ENCODE measurements at places on chromosomes 1 and 21.

GRCh38 chr21:36098182-36098532 is 28.3 kb downstream of the CBR1 start:
- no peak for DNase-seq

DNA sequence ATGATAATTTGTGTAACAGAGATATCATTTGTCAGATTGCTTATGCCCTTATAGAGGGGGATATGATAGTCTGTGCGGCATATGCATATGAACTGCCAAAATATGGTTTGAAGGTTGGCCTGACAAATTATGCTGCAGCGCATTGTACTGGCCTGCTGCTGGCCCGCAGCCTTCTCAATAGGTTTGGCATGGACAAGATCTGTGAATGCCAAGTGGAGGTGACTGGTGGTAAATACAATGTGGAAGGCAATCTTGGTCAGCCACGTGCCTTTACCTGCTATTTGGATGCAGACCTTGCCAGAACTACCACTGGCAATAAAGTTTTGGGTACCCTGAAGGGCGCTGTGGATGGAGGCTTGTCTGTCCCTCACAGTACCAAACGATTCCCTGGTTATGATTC is 82.4 kb downstream of the ZMYM4 start:
- no peak for DNase-seq

DNA sequence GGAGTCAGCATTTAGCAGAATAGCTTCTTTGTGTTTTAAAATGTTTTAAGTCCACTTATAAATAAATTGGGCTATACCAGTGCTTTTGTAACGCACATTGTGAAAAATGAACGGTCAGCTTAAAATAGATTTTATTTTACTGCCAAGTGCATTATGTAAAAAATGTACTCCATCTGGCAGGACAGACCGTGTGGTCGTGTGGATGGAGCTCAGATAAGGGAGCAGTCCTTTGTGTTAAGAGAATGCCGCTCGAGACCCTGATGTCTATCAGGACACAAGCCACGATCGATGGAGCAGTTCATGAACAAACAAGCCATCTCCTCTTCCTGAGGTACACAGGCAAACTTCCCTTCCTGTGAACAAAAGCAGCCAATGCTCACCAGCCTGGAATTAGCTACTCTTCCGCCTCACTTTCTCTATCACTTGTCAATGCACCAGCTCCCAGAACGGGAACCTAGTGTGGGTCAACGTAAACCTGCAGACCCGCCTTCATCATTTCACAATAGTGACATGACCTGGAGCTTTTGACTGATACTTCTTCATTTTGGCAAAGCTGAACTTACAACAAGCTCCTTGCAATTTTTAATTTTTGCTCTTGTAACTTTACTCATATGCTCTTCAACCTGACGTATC is 243.5 kb downstream of the TGFB2 start:
- DNase-seq = no peak

DNA sequence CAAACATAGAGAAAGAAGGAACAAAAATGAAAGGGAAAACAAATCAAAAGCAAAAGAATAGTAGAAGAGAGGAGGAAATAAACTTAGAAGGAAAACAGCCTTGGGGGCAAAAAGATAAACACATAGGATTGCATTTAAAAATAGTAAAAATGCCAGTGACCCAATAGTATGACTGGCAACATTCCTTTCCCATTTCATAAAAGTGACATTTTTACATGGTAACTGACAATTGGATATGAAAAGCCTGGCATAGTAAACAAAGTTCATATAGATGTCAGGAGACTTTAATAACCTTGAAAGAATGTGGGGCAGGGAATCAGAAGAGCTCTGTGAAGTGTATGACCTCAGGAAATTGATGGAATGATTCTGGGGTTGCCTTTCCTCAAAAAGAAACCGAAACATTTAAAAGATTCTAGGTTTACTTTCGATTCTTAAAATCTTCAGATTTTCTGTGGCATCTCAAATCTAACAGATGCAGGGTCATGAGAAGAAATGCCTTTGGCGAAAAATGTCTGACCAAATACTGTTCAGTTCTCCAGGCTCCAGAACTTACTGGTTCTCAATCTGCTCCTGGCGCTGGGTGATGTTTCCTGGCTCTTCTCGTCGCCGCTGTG is 33.7 kb downstream of the SPTA1 start:
- no peak for DNase-seq

DNA sequence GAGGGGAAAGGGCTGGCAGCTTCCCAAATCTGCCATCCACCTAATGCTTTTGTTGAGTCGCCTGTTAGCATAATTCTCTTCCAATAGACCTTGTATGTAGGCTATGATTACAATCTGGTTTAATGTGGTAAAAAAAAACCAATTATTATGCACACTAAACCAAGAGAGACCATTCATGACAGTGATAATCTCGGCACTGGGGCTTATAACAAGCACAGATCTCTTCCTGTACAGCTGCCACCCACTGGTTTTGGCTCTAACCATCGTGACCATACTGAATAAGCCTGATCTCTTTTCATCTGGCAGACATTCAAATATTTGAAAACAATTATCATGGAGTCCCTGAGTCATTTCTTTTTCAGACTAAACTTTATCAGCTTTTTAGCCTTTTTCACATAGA is 12.0 kb upstream of the SYT14 start:
- DNase-seq = no peak

GRCh38 chr21:18529254-18529653 is 125.7 kb upstream of the TMPRSS15 start:
- DNase-seq = no peak

DNA sequence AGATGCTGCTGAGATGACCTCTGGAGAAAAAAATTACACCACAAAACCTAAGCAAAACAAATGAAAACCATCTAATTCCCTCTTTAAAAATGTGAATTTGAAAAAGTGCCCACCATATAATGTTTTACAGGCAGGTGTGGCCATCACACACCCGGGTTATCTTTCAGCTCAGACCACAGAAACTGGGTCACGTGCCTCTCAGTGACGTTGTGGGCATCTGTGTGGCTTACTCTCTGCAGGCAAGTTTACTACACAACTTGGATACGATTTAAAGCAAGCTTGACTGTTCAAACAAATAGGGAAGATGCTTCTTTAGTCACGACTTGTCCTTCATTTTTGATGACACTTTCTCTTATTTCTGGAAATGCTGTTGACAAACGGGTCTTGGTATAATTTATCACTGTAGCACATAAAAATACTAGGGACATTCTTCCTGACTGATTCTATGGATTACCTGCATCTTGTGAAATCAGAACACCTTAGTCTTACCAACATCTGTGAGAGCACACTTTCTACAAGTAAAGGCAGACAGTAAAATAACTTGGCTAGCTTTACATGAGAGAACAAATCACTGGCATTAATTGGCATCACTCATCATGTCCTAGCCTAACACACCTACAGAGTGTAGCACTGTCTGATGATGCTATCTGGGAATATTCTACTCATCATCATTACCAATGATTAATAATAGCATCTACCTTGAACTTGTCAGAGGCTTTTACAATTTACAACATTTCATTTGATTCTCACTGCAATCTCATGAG is 89.3 kb upstream of the EDEM3 start:
- peak; percentile 60 for DNase-seq
